ENCODE measurements at places on chromosomes 16 and 17. TPM values are rescaled to one million over a fixed set of nuclear protein-coding genes. Genes with fewer than 3 reads are reported as not detected.

LRRC37B gene
- total RNA-seq: 80.1 TPM

ARHGDIG gene
- total RNA-seq: not detected

FBXO39 gene
- not detected for total RNA-seq

DNAJA2 gene
- 82.8 TPM for total RNA-seq
